Fibroblast of lung (primary cell): ENCODE measurements at places on chromosomes 5 and 9.
A peak's percentile ranks its signal among the peaks of the same experiment; 100 is the strongest.

GRCh38 chr5:71701407-71701806 lies 17.7 kb upstream of the CARTPT start:
- no peak for DNase-seq

DNA sequence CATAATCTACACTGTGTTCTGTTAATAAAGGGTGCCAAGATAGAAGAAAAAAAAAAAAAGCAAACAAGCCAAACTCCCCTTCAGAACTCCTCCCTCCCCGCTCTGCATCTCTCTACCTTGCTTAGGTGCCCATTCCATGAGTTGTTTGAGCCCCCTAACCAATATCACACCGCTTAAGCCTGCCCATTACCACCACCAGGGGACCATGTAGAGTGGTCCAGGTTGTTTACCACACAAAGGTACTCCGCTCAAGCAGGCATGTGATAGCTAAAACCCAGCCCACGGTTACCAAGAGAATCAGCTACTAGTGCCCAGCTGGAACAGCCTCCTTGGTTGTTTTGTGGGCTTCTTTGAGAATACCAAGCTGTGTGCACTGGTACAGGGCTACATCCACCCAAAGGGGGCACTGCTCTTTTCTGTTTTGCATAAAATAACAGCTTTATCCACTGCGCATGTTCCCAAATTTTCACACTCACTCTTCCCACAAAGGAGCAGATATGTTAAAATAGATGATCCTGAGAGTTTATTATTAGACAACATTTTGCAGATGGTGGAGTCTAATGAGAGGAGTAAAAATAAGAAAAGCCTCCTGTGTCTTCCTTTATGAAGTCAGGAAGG lies 304.1 kb downstream of the DEPDC1B start:
- DNase-seq = no peak

- peak; percentile 88 for DNase-seq
Observed at GRCh38 chr9:115118879-115119218, 892 bp upstream of the TNC start.

DNA sequence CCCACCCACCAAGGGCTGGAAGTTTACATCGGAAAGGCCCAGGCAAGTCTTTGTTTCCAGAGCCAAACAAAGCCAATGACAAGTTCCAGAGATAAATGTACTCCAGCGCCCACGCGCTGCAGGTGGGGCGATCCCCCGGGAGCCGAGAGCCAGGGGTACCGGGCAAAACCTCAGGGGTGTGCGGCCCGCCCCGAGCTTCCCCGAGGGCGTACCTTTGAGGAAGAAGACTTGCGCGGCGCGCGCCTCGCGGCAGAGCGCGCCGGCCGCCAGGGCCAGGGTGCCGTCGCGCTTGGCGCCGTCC lies 671 bp downstream of the DUSP1 start:
- peak; percentile 47 for DNase-seq

DNA sequence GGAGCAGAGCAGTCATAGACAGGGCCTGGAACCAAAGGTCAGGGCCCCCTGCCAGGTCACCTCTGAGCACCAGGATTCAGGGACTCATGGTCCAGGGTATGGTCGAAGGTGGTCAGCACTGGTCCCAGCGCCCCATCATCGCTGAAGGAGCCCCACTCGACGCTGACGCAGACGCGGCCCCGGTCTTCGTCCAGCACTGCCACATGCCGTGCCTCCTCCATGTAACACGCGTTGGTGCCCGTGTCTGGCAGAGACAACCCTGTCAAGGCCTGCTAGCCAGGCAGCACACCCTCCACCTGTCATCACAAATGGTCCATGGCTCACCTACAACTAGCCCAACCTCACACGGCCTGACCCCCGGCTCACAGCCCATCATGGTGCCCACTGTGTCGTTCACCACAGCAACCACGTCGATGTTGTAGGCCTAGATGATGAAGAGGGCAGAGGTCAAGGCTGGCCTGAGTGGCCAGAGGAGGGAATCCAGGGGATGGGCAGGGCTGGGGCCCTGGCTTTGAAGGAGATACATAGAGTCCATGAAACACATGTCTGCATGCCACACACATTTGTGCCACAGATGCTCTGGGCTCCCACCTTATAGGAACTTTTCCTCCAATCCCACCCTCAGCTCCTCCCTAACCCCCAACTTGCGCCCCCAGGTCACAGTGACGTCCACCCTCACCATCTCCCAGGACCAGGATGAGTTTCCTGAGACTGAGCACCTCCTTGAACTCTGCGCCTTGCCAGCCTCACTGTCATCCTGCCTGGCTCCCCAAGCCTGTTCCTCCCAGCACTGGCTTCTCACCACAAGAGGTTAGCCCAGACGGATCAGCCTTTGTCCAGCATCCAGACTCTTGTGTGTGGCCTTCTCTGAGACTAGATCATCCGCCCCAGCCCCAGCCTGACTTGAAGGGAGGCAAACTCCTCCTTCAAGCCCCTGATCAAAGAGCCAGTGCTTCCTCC lies 9.5 kb downstream of the HK3 start:
- no peak for DNase-seq
